ENCODE measurements at places on chromosomes 1 and 21.

DNA sequence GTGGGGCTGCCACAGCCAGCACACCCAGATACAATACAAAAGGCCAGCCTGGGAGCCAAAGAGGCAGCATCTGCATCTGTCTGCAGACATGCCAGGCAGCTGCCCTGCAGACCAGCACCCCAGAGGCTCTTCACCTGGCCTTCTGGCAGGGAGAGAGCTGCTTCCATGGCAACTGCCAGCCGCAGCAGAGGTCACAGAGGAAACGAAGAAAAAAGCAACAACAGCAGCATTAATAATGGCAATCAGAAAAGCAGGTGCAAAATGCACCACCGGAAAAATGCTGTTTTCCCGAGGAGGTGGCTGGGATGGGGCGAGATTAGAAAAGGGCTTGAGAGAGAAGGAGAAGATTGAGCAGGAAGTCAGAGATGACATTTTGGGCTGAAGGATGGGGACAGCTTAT is 309.5 kb downstream of the PCP4 start:
- no peak for DNase-seq

DNA sequence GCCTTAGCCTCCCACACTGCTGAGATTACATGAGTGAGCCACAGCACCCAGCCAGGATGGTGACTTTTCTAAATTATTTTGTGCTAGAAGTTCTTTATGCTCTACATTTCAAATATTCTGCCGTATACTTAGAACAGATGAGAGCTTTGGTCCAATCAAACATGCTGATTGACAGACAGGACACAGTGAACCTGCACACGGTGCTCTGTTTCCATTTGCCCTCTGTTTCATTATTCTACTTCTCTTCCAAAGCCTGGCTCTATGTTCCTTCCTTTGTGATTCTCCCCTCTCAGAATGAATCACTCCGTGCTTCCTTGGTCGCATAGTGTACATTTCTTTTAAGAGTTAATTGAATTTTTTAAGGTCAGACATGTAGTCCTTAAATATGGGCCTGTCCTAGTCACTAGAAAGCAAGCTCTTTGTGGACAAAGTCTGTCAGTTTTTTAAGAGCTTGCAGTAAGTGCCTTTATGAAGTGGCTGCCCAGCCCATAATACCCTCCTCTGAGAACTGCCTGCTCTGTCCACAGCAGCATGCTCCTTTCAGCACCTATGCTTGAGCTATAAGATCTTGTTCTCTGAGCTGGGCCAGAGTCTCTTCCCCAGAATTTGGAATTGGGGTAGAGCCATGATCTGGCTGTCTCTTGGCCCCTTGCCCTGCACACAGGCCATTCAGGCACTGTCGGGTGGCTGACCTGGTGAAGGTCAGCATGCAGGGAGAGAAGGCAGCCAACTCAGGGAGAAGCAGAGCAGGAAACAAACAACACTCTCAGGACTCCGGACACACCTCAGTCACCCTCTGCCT is 66.8 kb upstream of the SLC44A3 start:
- no peak for DNase-seq

- DNase-seq = no peak
Observed at GRCh38 chr1:32715901-32716311, 13.3 kb upstream of the SYNC start.

- no peak for DNase-seq
Observed at GRCh38 chr1:97608272-97608671, 312.6 kb downstream of the DPYD start.

- DNase-seq = no peak
Observed at GRCh38 chr1:225523263-225523950, 95.6 kb upstream of the LBR start.

DNA sequence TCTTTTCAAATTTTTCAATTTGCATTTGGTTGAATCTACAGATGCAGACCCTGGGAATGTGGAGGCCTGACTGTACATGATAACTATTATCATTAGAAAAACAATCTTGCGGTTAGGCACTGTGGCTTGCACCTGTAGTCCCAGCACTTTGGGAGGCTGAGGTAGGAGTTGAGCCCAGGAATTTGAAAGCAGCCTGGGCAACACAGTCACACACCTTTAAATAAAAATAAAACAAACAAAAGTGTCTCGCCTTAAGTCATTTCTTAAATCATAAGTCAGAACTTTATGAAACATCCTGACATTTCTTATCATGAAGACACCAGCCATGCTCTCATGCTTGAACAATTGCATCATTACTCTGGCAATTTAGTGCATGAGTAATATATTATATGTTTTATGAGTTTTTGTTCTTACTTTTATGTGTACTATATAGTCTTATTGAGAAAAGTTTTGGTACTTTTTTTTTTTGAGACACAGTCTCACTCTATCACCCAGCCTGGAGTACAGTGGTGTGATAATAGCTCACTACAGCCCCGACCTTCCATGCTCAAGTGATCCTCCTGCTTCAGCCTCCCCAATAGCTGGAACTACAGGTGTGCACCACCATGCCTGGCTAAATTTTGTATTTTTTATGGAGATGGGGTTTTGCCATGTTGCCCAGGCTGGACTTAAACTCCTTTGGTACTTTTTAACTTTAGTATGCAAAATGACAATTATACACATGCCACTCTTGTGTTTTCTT is 7.8 kb downstream of the TBX19 start:
- no peak for DNase-seq

DNA sequence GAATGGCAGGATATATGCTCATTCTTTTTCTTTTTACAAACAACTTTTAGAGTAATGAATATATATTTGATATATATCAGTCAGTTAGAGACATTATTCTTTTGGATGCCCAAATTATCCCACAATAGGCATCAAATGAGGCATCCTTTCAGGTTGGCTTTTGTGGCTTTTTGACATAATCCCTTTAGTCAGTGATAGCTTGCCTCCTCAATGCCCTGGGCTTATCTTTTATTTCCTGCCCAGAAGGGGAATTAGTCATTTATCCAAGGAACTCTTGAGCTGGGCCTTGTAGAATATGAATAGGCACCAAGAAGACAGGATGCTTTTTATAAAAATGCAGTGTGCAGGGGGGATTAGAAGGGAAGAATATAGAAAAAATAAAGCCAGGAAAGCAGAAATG is 22.2 kb downstream of the EPHX4 start:
- DNase-seq = no peak
